Glutamatergic neuron (in vitro differentiated cells): ENCODE measurements at places on chromosomes 12 and 14. TPM values are rescaled to one million over a fixed set of nuclear protein-coding genes. Genes with fewer than 3 reads are reported as not detected.

GRCh38 chr12:47808050-47808449, 11.7 kb downstream of the HDAC7 start:
- peaks cover 9% of the 10 kb centered on the region for H3K27me3 ChIP-seq
- peak overlapping the region; percentile 60 for H3K4me3 ChIP-seq
- peak; percentile 62 for DNase-seq
- H3K27ac ChIP-seq, result peak overlapping the region; percentile 93
- no peaks in the 10 kb centered on the region for H3K36me3 ChIP-seq

GRCh38 chr12:32612658-32613614, 66.2 kb upstream of the DNM1L start:
- DNase-seq, result no peak
- peak overlapping the region; percentile 24 for H3K27ac ChIP-seq
- H3K27me3 ChIP-seq, result peaks cover 6% of the 10 kb centered on the region
- peaks cover 7% of the 10 kb centered on the region for H3K36me3 ChIP-seq
- H3K4me3 ChIP-seq, result no peak overlapping the region
- H3K4me1 ChIP-seq, result peaks cover 24% of the 10 kb centered on the region

- no peak for DNase-seq
- H3K4me3 ChIP-seq, result no peak overlapping the region
- no peaks in the 10 kb centered on the region for H3K27me3 ChIP-seq
- H3K27ac ChIP-seq, result no peak overlapping the region
- H3K36me3 ChIP-seq, result no peaks in the 10 kb centered on the region
- H3K4me1 ChIP-seq, result no peaks in the 10 kb centered on the region
These were observed 16.1 kb upstream of the KRT73 start for GRCh38 chr12:52634266-52635056.

DNA sequence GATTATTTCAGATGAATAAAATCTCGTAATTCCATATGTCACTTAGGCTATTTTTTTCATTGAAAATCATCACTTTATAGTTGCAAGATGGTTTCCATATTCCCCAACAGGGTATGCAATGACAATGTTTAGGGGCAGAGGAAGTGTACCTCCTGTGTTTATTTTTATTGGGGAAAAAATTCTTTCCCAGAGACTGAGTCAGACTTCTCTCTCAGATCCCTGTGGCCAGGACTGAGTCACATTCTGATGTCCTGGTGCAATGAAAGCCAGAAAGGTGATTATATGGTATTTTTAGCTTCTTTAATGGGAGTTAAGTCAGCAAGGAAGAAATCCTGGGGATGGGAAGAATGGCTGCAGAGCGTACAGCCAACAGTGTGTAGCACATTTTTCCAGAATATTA, 196.9 kb upstream of the ALG10 start:
- H3K27ac ChIP-seq, result no peak overlapping the region
- no peaks in the 10 kb centered on the region for H3K27me3 ChIP-seq
- H3K4me1 ChIP-seq, result no peaks in the 10 kb centered on the region
- no peak overlapping the region for H3K4me3 ChIP-seq
- DNase-seq, result no peak

DNA sequence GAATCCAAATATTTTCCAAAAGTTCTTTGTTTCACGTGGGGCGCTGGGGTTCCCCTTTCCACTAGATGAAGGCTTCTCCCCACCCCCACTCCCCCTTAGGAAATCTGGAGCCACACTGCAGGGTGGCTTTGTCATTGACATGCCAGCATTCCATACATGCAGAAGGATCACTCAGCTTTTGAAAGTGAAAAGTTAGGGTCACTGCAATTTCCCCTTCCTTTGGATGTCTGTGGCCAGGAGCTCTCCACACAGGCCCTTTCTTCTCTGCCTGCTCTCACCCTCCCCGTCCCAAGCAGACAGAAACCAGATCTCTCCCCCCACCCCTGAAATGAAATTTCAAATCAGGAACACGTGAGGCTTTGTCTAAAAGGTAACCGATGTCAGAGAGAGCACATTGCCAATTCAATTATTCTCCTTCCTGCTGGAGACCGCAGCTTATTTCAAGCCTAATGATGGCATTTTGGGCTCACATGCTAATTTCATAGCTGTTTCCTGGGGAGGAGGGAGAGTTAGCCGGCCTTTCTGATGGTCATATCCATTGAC, 153.9 kb upstream of the RFLNA start:
- peaks cover 1% of the 10 kb centered on the region for H3K27me3 ChIP-seq
- H3K4me3 ChIP-seq, result no peak overlapping the region
- H3K4me1 ChIP-seq, result peaks cover 4% of the 10 kb centered on the region
- no peak for DNase-seq

GRCh38 chr12:53200458-53201176, 6.4 kb downstream of the ITGB7 start:
- peaks cover 16% of the 10 kb centered on the region for H3K27me3 ChIP-seq
- H3K27ac ChIP-seq, result no peak overlapping the region
- no peaks in the 10 kb centered on the region for H3K4me1 ChIP-seq
- H3K36me3 ChIP-seq, result no peaks in the 10 kb centered on the region

DNA sequence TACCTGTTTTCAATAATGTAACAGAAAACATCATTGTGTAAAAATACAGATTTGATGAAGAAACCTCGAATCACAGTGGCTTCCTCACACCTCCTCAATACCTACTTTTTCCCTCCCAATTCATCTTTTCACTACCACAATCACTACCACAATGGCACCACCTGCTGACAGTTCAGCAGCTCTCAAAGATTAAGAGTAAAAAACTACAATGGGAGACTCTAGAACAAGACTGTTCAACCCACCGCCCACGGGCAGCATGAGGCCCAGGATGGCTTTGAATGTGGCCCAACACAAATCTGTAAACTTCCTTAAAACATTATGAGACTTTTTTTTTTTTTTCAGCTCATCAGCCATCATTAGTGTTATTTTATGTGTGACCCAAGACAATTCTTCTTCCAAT, 15.2 kb downstream of the MED6 start:
- H3K27ac ChIP-seq, result no peak overlapping the region
- H3K4me3 ChIP-seq, result no peak overlapping the region
- DNase-seq, result no peak
- H3K4me1 ChIP-seq, result no peaks in the 10 kb centered on the region
- no peaks in the 10 kb centered on the region for H3K27me3 ChIP-seq

GRCh38 chr14:60639674-60640073, 9.6 kb downstream of the SIX1 start:
- H3K4me1 ChIP-seq, result peaks cover 43% of the 10 kb centered on the region
- peak overlapping the region; percentile 65 for H3K4me3 ChIP-seq

- no peak overlapping the region for H3K27ac ChIP-seq
- no peaks in the 10 kb centered on the region for H3K4me1 ChIP-seq
- no peaks in the 10 kb centered on the region for H3K27me3 ChIP-seq
- no peak for DNase-seq
- no peaks in the 10 kb centered on the region for H3K36me3 ChIP-seq
- no peak overlapping the region for H3K4me3 ChIP-seq
These were observed 175.8 kb upstream of the GRIN2B start for GRCh38 chr12:14157088-14157747.

GRCh38 chr12:47894068-47894467, 10.7 kb downstream of the VDR start:
- H3K4me1 ChIP-seq, result peaks cover 2% of the 10 kb centered on the region
- DNase-seq, result no peak
- no peaks in the 10 kb centered on the region for H3K36me3 ChIP-seq
- no peak overlapping the region for H3K27ac ChIP-seq
- H3K4me3 ChIP-seq, result no peak overlapping the region

GRCh38 chr14:61925732-61926435, 163.7 kb downstream of the SNAPC1 start:
- H3K36me3 ChIP-seq, result no peaks in the 10 kb centered on the region
- H3K4me1 ChIP-seq, result peaks cover 11% of the 10 kb centered on the region
- H3K27ac ChIP-seq, result no peak overlapping the region
- no peak for DNase-seq

Gene A2ML1
- total RNA-seq, result not detected

Gene ATN1
- total RNA-seq, result 94.6 TPM

Gene DAO
- not detected for total RNA-seq

Gene LALBA
- not detected for total RNA-seq
